Foreskin keratinocyte (primary cell): ENCODE measurements at places on chromosomes 1 and 21.

GRCh38 chr1:149844650-149845255 lies 54.6 kb upstream of the BOLA1 start:
- DNase-seq: no peak

GRCh38 chr1:156638189-156638985 lies 3.5 kb upstream of the BCAN start:
- DNase-seq: no peak

DNA sequence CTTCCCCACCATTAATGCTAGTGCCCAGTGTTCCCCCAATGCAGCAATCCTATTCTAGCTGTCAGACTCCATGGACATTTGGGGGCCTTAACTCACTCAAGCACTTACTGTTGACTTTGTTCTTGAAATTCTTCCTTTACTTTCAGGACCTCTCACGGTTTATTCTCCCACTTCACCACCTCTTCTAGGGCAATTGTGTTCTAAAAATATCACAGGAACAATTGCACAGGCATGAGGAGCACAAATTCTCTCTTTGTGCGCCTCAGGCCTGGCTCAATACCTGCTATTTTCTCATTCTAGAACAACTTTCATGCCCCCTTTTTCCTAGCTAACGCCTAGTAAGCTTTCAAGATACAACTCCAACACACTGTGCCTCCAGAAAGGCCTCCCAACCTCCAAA lies 7.3 kb downstream of the MAB21L3 start:
- DNase-seq: no peak

- DNase-seq: no peak
These were observed 6.6 kb downstream of the PEX10 start for GRCh38 chr1:2405588-2406295.

DNA sequence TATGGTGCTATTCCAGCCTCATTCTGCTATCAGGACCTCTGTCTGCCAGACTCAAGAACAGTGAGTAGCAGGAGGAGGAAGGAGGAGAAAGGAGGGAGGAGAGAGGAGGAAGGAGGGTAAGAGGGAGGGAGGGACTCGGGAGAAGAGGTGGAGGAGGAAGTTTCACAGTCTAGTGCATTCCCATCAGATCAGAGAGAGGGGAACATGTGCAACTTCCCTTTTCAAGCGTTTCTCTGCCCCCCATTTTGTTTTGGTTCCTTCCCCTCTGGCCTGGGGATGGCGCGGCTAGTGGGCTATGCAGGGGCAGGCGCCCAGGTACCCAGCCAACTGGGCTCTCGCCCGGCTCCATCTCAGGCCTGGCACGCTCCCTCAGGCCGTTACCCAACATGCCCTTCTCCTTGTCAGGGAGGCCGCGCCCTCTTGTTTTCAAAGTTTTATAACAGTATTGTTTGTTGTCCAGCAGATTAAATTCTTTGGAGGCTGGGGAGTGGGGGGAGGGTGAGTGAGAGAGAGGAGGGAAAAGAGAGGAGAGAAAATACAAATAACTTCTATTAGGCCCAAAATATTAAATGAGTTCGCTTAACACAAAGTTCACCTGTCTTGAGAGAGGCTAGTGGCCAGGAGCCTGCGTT lies 56.0 kb downstream of the CD46 start:
- DNase-seq: no peak

GRCh38 chr1:206503591-206504362 lies 3.6 kb upstream of the RASSF5 start:
- DNase-seq: peak; percentile 88

- DNase-seq: peak; percentile 44
These were observed 1.5 kb downstream of the TGFB2 start for GRCh38 chr1:218346391-218347204.
